A172 (cell line): ENCODE measurements at places on chromosomes 11 and 22. TPM values are rescaled to one million over a fixed set of nuclear protein-coding genes. Genes with fewer than 3 reads are reported as not detected.

DNA sequence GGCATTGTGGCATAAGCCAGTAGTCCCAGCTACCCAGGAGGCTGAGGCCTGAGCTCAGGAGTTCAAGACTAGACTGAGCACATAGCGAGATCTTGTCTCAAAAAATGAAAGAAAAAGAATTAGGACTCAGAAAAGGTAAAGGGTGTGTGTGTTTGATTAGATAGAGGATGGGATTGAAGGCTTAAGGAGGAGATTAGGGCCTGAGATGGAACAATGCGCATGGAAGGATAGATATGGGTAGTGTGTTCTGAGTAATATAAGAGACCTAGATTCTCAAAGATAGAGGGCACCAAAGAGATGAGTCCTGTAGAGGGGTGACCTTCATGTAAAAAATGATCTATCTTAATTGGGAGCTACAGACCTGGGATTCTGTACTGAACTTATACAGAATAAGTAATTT lies 17.3 kb upstream of the RAB30 start:
- no peak for DNase-seq

GRCh38 chr11:121494355-121495099 lies 41.8 kb upstream of the SORL1-AS1 start:
- DNase-seq, result no peak

- DNase-seq, result no peak
Measured at GRCh38 chr11:125468025-125468424, 28.0 kb downstream of the FEZ1 start.

Gene RGL4
- total RNA-seq, result not detected in 2 replicates

DNA sequence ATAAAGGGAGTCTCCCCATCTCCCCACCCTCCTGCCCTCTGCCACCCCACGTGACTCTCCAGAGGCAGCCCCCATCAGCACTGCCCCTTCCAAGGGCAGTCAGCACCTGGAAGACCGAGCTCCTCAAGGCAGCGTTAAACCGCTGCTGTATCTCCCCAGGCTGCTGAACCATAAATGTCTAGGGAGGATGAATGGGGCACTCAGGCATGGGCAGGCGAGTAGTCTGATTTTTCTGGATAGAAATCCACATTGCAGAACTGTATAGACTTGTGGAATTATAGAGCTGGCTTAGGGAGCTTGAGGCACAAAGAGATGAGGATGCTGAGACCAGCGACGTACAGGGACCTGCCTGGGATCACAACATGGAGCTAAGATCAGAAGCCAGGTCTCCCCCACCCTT lies 199.6 kb downstream of the CEP164 start:
- no peak for DNase-seq

DNA sequence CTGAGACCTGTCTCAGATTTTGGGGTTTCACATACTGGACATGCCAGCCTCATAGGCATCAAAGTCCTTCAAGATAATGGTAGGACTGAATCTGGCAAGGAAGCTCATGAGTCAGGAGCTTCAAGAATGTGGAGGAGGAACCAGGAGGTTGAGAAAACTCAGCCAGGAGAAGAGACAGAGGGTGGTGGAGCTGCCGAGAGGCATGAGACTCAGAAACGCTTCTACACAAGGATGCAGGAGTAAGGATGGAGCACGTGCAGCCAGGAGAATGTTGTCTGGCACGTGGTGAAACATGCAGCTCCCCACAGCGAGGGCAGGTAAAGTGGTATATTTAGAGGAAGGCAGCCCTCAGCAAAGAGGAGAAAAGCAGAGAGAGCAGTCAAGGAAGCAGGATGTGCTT lies 148.7 kb upstream of the ISX start:
- no peak for DNase-seq

DNA sequence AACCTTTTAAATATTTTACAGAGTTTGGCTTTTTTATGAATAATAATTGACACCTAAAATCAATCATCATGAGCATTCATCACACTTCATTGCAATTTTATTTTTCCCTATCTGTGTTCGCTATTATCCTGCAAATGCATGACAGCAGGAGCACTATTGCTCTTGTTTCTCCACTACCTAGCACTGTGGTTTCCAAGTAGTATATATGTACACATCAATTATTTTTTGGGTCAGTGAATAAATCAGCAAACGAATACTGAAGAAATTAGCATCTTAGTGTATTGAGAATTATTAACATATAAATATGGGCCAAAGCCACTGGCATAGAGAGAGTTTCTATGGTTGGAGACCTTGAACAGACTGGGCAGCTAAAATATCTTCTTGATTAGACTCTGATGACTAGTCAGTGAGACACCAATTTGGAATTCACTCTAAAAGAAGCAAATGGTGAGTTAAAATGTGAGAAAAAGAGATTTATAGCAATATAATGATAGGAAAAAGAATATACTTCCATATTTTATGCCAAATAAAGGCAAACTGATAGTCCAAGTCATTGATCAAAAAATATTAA lies 731.1 kb upstream of the LUZP2 start:
- DNase-seq, result peak; percentile 13

- DNase-seq, result no peak
Measured at GRCh38 chr11:127890030-127890615, 697.2 kb downstream of the ETS1 start.

Gene SPI1
- 0.10 TPM in 1 of 2 replicates, not detected in the other for total RNA-seq

Gene SOX6
- not detected in 2 replicates for total RNA-seq

- no peak for DNase-seq
Measured at GRCh38 chr22:28012832-28013460, 93.9 kb upstream of the PITPNB start.

DNA sequence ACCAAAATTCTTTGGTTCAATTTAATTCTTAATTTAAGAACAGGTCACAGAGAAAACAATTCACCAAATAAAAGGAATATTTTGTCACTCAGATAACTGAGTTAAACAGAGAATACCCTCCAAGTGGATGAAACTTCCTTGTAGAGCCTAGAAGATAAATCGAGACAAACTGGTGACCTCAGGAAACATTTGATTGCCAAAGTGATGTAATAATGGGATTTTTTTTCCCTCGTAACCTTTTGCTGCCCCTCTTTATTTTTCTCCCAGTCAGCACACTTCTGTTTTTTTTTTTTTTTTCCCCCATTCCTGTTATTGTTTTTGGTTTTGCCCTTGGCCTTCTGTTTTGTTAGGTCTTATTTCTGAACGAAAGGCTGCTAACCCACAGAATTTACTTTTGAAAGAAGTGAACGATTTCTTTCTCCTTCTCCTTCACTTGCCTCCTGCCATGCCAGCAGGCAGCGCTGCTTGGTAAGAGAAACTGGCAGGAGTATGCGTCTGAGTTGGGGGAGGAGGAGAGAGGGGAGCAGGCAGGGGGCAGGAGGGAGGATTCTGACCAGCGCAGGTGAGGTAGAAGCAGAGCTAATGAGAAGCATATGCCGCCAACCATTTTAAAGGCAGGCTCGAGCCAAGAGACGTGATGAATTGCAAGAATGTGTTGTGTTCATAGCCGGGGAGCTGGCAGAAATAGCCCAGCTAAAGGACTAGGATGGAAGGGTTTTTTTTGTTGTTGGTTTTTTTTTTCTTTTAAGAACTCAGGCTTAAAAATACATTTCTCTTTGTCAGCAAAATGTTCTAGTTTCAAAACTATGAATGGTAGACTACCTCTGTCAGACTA lies 121.9 kb upstream of the MTMR2 start:
- DNase-seq, result peak; percentile 16

DNA sequence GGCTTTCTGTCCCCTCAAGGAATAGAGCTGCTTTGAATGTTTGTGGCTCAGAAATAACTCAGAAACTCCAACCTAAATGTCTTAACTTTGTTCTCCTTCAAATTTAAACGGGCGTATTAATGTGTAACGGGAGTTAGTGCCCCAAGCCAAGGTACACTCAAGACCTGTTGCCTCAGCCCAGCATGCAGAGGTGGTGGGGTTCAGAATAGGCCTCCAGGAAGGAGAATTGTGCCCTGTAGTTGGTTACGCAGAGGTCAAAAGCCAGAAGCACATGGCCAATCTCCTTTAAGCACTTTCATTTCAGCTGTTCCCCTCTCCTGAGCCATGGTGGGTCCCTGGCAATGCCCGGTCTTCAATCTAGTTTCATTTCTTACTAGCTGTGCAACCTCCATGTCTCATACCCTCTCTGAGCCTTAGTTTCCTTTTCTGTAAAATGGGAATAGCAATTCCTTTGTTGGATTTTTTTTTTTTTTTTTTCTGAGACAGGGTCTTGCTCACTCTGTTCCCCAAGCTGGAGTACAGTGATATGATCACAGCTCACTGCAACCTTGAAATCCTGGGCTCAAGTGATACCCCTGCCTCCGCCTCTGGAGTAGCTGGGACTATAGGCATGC lies 4.2 kb downstream of the HMOX1 start:
- no peak for DNase-seq

- DNase-seq, result peak; percentile 59
Measured at GRCh38 chr11:68946416-68947090, 34.2 kb downstream of the MRGPRD start.

- no peak for DNase-seq
Measured at GRCh38 chr11:61587951-61588727, 7.3 kb upstream of the SYT7 start.

Gene CDCA5
- total RNA-seq, result 40.0 and 49.5 TPM in 2 replicates

Gene ART1
- total RNA-seq, result not detected in 2 replicates

DNA sequence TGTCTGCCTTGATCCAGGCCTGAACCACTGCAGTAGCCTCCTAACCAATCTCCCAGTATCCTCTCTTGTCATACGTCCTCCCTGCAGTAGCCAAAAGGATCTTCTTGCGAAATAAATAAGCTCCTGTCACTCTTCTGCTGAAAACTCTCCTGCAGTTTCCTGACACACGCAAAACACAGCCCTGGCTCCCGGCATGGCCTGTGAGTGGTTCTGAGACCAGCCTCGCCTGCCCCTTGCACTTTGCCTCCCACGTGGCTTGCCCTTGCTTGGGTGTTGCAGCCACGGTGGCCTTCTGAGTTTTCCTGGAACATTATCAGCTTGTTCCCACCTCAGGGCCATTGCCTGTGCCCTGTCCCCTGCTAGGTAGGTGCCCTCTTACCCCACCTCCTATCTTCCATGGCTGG lies 7.2 kb downstream of the ZC3H7B start:
- no peak for DNase-seq

Gene CD3D
- not detected in 2 replicates for total RNA-seq

DNA sequence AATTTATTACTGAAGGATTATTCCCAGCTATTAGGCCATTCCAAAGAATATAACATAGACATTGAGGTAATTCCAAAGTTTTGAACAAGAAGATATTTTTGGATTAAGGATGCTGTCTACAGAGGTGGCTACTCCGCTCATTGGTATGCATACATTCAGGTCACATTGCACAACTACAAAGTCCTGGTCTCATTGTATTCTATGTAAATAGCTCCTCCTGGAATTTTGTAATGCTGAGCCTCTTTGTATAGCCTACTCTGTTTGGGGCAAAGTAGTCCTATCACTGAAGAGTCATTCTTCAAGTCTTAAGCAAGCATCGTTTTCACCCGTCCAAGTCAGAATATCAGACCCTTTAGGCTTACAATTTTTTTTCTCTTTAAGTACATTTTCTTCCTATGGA lies 142.4 kb downstream of the KIF18A start:
- no peak for DNase-seq

GRCh38 chr11:128161994-128162393 lies 425.4 kb downstream of the ETS1 start:
- no peak for DNase-seq

- DNase-seq, result no peak
Measured at GRCh38 chr11:112770487-112770886, 190.7 kb upstream of the NCAM1 start.

Gene PTPN5
- total RNA-seq, result not detected in 2 replicates

GRCh38 chr11:63869683-63870082 lies 30.8 kb downstream of the MARK2 start:
- DNase-seq, result no peak

DNA sequence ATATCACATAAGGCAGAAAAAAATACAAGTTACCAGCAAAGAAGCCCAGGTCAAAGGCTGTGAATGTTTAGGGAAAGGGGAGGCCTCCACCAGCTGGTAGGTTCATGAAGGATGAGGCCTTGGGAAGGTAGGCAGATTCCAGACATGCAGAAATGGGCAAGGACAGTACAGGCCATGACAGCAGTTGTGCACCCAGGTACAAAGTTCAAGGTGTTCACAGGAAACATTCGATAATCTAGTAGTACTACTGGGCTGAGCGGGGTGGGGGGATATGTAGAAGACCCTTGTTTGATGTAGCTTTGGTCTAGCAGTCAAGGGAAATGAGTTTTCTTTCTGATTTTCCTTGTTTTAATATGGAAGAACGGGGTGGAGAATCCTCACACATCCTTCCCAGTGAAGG lies 152.8 kb upstream of the RASSF10 start:
- no peak for DNase-seq

DNA sequence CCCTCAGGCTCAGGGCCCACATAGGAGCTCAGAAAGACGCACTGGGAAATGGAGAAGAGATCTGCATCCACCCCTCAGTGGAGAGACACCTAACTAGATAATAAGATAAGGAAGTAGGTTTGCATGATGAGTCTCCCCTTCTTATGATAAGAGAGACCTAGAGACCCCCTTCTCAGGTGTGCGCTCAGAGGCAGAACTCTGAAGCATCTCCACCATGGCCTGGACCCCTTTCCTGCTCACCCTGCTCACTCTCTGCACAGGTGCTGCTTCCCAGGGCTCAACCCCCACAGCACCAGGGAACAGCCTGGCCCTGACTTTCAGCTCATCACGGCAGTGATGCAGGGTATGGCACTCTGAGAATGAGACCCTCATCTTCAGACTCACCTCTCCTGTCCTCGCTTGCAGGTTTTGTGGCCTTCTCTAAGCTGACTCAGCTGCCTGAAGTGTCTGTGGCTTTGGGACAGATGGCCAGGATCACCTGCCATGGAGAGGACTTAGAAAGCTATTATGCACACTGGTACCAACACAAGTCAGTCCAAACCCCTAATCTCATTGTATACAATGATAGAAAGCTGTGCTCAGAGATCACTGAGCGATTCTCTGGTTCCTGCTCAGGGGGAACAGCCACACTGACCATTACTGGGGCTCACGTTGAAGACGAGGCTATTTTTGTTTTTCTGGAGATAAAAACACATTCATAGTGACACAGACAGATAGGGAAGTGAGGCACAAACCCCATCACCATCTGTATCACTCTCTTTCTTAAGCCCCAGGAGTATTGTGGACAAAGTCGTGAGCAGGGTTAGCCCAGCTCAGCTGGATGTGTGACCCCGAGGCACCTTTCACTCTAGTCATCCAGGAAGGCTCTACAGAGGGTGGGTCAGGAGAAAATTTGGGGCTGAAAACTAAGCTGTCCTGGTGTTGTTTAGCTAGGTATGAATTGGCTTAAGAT lies 29.7 kb upstream of the IGLL5 start:
- no peak for DNase-seq

Gene OR10S1
- not detected in 2 replicates for total RNA-seq

DNA sequence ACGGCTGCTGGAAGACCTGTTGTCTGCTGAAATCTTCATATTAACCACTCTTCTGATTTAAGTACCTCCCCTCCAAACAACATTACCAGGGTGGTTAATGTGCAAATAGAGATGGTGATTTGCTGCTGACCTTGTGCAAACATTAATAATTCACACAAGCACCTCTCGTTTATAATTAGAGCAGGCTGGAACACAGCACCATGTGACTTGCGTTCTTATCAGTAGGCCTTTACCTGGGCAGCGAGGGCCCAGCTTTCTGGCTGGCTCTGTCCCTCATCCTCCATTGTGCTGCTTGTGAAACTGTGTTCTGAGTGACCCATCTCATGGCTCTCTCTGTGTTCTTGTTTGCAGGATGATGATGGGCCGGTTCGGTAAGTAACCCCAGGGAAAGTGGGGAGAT lies 41.0 kb upstream of the PARVG start:
- DNase-seq, result no peak

Gene VEGFB
- total RNA-seq, result 24.4 and 33.0 TPM in 2 replicates
